ENCODE measurements at places on chromosomes 4 and X.

DNA sequence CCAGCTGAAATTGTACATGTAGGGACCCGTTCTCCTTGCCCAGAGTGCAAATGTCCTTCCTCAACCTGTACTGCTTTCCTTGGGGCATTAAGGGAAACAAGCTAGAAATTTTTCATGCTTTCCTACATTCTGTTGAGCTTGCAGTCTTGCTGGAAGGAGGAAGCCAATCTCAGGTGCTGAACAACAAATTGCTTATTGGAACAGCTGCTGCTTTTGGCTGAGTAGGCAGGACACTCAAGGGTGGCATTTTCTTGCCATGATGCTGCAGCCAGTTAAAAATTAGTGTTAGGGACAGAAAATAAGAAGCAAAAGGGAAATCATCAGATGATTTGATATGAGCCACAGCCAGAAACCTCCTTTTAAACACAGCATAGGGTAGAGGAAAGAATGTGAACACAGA, 223.7 kb downstream of the QDPR start:
- DNase-seq = no peak

GRCh38 chrX:9341291-9342201, 123.3 kb upstream of the TBL1X start:
- peak; percentile 19 for DNase-seq

- no peak for DNase-seq
Measured at GRCh38 chrX:3549411-3549911, 164.0 kb downstream of the PRKX start.

- no peak for DNase-seq
Measured at GRCh38 chrX:130778773-130779172, 124.2 kb downstream of the ENOX2 start.

GRCh38 chrX:12950851-12951594, 23.9 kb upstream of the TMSB4X start:
- DNase-seq = peak; percentile 28

GRCh38 chr4:145840801-145841200, 97.8 kb downstream of the ZNF827 start:
- DNase-seq = no peak

- DNase-seq = no peak
Measured at GRCh38 chr4:112859456-112860184, 189.8 kb upstream of the ANK2 start.

DNA sequence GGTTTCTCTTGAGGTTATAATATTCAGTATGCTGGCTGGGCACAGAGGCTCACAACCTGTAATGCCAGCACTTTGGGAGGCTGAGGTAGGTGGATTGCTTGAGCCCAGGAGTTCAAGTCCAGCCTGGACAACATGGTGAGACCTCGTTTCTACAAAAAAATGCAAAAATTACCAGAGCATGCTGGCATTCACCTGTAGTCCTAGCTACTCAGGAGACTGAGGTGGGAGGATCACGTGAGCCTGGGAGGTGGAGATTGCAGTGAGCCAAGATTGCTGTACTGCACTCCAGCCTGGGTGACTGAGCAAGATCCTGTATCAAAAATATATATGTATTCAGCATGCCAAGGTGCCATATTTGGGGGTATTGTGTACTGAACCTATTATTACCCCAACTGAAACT, 552.5 kb downstream of the ADGRL3 start:
- DNase-seq = no peak

DNA sequence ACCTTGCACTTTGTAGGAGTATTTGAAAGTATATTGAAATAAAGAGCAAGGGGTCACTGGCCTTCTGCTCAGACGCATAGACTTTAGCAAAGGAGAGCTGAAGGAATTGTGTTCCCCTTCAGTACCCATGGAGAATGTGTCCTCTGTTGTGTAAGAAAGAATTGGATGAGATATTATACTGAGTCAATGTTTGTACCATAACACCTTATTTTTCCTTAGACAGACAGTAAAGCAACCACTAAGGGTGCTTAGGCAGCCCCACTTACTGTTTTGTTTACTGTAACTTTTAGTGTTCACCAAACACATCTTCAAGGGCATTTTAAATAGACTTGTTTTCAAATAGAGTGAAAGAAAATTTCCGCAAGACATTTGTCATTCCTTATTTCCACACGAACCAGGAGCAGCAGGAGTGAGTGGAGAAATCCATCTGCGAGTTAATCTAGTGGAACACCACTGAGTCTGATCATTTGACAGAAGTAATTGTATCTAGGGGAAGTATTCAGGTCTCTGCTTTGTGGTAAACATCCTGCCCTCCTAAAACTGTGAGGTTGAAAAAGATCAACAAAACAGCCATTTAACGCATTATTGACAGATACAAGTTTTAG, 89.5 kb downstream of the SLIT2 start:
- no peak for DNase-seq

- DNase-seq = no peak
Measured at GRCh38 chrX:8341814-8342590, 122.6 kb upstream of the VCX3B start.

DNA sequence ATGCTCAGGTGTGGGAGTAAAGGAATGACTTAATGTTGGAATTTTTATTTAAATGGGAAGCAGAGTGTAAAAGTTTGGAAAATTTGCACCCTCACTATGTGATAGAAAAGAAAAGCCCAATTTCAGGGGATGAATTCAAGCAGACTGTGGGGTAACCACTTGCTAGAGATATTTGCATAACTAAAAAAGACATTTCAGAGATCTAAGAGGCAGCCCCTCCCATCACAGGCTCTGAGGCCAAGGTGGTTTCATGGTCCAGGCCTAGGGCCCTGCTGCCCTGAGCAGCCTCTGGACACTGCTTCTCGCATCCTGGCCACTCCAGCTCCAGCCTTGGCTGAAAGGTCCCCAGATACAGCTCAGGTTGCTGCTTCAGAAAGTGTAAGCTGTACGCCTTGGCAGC, 5.9 kb upstream of the XPNPEP2 start:
- no peak for DNase-seq

- DNase-seq = no peak
Measured at GRCh38 chr4:105619188-105619931, 66.9 kb downstream of the ARHGEF38 start.

DNA sequence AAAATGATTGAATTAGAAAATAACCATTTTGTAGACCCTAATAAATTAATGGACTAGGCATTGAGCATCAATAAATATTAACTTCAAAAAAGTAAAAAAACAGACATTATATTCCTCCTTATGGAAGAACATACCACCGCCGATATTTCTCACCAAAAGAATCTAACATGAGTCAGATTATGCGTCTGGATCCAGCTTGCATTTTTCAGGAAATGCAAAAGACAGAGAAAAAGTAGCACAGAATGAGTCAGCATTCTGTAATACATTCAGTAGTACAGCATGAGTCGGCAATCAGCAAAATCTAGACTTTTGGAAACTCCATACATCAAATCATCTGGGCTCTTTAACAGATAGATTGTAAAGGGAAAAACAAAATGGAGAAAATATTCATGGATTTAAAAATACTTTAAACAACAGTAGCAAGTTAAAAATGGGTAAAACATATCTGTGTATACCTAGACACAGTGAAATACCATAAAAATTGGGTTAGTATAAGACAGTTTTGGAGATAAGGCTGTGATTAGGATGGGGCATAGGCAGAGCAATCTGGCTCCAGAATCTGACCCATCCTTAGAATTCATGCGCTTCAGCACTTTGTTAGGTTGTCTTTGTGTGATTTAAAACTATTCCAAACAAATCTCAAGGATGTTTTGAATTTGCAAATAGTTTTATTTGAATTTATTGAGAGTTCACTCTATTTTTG, 633.0 kb upstream of the FAM241A start:
- DNase-seq = no peak

GRCh38 chr4:24091639-24092233, 201.9 kb upstream of the PPARGC1A start:
- no peak for DNase-seq

Measured in activated T-helper 1 cell treated with anti-CD3 and anti-CD28 coated beads, Interleukin-2, amount 50 U/mL, for 16 hours (primary cell).